ENCODE measurements at places on chromosomes 7 and 10.

DNA sequence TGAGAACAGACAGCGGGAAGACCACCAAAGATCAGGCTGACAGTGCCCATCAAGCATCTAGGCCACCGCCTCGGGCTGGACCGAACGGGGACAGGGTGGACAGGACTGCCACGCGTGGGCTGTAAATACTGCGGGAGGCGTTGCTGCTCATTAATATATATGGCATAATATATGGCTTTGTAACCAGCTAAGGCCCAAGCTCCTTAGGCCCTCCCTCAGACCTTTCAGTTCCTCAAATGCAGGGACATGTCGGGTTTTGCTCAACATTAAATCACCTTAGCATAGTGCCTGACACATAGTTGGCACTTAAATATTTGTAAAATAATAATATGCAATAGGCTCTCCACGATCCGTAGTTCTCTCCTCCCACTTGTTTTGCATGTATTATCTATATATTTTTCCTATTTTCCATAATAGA is 402 bp upstream of the TMEM168 start:
- no peak for DNase-seq

DNA sequence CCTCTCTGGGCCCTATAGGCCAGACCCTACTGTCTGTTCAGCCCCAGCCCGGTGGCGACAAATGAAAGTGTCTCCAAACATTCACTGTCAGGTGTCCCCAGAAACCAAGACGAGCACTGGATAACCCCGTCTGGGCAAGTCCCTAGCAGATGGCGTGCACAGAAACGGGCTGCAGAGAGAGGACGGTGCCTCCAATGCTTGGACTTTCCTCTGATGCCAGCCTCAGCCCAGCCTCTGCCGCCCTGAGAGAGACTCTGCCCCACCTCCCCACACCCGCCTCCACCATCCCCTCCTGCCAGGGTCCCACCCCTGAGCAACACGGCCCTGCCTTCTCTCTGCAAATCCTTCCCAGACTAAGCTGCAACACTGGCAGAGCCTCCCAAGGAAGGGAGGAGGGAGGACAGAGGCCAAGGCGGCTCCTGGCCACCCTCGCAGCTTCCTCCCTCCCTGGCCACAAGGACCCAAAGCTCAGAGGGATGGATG is 7.4 kb upstream of the LFNG start:
- DNase-seq, result no peak

GRCh38 chr7:102925976-102926782 is 13.4 kb downstream of the LRRC17 start:
- no peak for DNase-seq

DNA sequence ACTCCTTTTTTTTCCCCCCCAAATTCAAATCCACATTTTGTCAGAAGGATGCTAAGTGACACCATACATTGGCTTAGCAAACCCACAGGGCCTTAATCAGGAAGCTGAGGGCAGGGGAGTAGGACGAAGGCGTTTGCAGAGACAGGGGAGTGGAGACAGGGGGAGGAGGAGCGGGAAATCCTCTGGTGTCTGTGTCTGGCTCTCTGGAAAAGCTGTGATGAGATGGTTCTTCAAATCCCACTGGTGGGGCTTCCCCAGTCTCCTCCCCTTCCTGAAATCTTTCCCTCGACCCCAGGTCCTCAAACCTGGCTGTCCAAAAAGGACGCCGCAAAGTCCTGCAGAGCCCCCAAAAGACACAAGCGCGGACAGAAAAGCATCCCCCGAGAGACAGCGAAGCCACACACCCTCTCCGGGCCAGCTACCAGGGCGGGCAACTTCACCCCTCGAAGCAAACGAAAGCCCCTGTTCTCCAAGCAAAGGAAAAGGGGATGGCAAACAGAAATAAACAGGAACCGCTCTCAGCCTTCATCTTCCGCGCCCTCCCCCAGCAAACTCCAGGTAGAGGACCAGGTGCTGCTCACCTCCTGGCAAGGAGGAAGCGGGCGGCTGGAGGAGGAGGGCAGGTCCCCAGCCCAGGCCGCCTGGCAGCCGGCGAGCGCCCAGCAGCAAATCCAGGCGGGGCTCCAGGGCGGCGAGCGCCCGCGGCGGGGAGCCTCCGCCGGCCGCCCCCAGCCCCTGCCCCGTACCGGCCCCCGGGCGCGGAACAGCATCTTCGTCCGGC is 520 bp downstream of the ELAPOR2 start:
- no peak for DNase-seq

GRCh38 chr7:20075992-20076820 is 141.0 kb downstream of the MACC1 start:
- no peak for DNase-seq

Measured in omental fat pad (tissue), 4 donors.